Astrocyte (in vitro differentiated cells and primary cell): ENCODE measurements at places on chromosomes 2 and 18. TPM values are rescaled to one million over a fixed set of nuclear protein-coding genes. Genes with fewer than 3 reads are reported as not detected.

Gene ADD2
- 4.8 TPM in 2 replicates for total RNA-seq

Gene DSC2
- 39.4 and 48.7 TPM in 2 replicates for total RNA-seq

Gene HOXD12
- not detected in 2 replicates for total RNA-seq

Gene COLEC12
- 11.6 and 13.2 TPM in 2 replicates for total RNA-seq

Gene GPR39
- 4.0 and 4.4 TPM in 2 replicates for total RNA-seq

Gene LYPD6B
- 1.1 and 1.2 TPM in 2 replicates for total RNA-seq
